ENCODE measurements at places on chromosomes 2 and 18.

- no peak for DNase-seq
Observed at GRCh38 chr2:26989156-26989555, 18.7 kb downstream of the MAPRE3 start.

DNA sequence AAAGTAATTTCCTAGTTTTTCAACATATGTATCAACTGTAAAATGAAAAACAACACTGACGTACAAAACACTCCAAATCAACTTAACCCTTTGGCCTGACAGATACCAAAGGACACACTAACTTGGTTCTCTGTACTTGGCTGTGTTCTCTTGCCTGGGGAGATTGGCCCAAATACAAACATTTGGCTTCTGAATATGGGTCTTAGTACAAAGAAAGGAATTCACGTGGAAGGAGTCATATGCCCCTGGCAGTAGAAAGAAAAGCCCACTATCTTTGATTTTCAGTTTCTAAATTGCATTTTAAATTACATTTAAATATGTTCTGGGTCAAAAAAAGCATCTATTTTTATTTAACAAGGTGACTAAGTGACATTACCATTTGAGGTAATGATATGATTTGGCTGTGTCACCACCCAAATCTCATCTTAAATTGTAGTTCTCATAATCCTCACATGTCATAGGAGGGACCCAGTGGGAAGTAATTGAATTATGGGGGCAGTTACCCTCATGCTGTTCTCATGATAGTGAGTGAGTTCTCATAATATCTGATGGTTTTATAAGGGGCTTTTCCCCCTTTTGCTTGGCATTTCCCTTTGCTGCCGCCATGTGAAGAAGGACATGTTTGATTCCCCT is 153.6 kb upstream of the CCDC195 start:
- no peak for DNase-seq

GRCh38 chr2:3389193-3389592 is 9.7 kb downstream of the TRAPPC12 start:
- DNase-seq, result no peak

GRCh38 chr2:45755585-45756335 is 104.3 kb downstream of the PRKCE start:
- no peak for DNase-seq

- no peak for DNase-seq
Observed at GRCh38 chr2:210544007-210544590, 12.3 kb upstream of the CPS1 start.

DNA sequence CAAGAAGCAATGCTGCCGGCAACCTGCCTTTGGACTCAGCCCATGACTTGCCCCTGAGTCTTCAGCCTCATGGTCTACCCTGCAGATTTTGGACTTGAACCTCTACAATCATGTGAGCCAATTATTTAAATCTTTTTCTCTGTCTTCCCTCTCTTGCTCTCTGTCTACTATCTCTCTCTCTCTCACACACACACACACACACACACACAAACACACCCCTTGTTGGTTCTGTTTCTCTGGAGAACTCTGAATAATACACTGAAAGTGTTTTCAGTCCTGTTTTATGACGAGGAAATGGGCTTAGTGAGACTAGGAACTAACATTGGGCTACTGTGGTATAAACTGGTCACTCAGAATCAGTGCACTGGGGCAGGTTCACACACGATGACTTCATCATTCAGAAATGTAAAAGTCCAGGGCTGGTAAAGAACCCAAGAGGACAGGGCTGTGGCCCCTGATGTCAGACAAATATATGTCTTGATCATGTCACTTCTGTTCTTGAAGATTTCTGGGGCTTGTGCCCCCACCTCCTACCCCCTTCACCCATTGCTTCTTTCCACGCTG is 266.1 kb upstream of the SIX2 start:
- no peak for DNase-seq

GRCh38 chr2:169119123-169119760 is 49.9 kb downstream of the DHRS9 start:
- DNase-seq, result no peak

DNA sequence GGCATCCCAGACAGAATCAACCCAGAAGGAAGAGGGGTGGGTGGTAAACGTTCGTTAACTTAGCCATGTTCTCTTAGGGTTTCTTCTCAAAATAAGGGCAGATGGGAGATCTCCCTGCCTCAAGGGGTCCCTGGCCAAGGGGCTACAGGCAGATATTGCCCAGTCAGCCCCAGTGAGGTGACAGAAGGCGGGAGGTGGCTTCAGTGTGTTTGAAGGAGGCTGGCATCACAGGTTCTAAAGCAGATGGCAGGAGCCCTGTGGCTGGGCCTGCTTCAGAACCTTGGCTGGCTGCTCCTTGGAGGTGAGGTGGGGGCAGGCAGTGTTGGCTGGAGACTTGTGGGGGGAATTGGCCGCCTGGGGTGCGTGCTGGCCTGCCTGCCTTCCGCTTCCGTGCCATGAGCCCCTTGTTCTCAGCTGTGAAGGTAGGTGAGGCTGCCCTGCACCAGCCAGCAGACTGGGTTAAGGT is 23.5 kb downstream of the HPCAL1 start:
- DNase-seq, result no peak

DNA sequence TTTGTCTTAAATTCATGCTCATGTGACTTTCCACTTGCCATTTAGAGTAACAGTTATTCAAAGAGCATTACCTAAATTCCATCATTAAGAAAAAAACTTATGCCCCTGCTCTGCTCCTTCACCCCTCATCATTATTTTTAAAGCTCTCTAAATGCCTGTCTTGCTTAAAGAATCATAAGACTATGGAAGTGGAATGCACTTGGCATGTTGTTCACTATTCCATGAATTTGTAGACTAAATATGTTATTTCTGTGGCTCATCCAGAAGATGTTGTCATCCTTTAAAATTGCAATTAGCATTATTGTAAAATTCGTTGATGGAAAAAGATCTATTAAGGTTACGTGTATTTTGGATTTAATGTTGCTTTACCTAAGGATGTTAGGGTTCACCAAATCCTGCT is 61.8 kb downstream of the FMNL2 start:
- no peak for DNase-seq

GRCh38 chr2:176002688-176003210 is 682 bp upstream of the LNPK start:
- DNase-seq, result no peak

GRCh38 chr18:58196881-58197872 is 153.2 kb downstream of the NEDD4L start:
- no peak for DNase-seq

GRCh38 chr18:55786651-55787272 is 198.8 kb upstream of the TCF4 start:
- no peak for DNase-seq

DNA sequence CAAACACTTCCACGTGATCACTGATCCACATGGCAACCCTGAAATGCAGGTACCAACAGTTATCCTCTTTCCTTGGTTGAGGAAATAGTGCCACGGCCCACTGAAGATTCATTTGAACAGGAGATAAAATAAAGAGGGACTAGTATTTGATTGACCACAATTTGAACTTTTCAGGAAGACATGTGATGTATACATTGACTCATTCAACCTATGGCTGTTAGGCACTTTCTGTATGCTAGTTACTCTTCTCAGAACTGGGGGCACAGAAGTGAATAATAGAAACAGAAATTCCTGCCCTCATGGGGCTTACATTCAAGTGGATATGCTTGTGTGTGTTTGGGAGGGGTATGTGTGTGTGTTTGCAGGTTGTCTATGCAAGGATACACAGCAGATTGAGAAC is 199.6 kb downstream of the PRKCE start:
- no peak for DNase-seq

- DNase-seq, result no peak
Observed at GRCh38 chr2:152198499-152198898, 22.9 kb upstream of the STAM2 start.

DNA sequence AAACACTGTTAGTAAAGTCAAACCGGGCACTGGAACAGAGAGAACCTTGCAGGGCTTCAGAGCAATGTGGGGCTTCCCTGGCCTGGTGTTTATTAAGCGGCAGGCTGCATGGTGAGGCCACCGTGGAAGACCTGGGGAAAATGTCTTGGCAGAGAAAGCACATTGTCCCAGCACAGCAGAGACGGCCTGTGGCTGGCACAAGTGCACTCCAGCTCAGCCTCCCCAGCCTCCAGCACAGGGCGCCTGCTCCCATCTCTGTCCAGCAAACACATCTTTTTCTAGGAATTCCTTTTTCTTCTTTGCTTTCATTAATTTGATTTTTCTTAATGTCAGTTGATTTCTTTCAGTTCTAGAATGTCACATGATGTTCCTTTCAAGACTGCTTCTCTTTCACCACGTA is 138.2 kb upstream of the NFATC1 start:
- DNase-seq, result no peak

DNA sequence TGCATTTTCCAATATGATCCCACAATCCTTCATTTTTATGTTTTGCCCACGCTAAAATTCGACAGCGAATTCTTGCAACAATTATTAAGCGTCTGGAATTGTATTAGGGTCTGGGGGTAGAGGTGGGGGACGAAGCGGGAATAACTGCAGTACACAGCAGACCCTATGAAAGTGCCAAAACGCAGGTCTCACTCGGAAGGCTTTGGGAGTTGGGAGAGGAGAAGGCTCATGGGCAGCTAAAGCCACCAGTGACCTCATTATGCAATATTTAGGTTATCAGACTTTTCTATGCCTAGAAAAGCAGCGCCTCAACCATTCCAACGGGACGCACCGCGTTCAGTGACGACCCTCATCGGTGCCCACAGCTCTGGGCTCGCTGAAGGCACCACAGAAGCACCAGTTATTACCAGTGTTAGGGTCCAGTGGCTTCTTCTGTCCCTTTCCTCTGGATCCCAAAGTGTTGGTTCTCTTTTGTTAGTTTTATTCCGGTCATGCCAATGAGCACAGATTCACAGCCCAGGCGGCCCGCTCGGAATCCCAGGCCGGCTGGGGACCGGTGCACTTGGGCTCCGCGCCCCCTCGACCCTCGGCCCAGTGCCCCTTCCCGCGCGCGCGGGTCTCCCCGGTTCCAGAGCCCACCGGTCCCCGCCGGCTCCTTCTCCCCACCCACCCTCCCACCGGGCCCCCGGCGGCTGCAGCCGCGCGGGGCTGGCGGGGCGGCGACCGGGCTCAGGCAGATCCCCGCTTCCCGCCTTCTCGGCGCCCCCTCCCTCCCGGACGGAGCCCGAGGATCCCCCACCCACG is 737 bp upstream of the MAPK4 start:
- DNase-seq, result no peak

GRCh38 chr2:99490623-99491461 is 1.0 kb upstream of the REV1 start:
- DNase-seq, result no peak

DNA sequence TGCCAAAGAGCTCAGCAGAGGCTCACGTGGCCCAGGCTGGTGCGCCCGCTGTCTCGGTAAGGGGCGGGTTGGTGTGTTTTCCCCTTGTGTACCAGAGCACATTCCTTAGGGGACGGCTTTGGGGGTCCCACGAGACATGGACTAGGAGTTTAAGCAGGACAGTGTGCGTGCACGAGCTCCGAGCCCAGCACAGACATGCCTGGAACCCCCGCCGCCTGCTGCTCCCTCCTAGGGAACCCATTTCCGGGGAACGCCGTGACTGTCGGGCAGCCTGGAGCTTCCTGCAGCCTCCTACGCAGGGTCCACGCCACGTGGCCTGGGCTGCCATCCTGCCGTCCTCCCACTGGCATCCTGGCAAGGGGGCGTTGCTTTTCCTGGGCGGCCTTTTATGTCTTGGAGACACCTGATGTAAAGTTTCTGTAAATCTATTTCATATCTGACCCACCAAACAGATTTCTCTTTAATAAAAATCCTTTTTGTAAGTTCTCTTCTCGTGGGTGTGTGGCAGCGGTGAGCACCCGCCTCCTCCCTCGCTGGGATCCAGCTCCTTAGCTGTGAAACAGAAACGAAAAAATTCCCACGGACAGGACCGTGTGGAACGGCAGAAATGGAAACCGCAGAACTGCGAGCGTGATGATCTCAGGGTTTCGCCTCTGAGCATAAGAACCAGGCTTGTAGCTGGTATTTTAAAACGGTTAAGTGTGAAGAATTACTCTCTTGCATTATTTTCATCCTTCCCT is 43.5 kb upstream of the KCNG2 start:
- DNase-seq, result no peak

GRCh38 chr2:23007631-23008235 is 377.2 kb upstream of the KLHL29 start:
- no peak for DNase-seq

DNA sequence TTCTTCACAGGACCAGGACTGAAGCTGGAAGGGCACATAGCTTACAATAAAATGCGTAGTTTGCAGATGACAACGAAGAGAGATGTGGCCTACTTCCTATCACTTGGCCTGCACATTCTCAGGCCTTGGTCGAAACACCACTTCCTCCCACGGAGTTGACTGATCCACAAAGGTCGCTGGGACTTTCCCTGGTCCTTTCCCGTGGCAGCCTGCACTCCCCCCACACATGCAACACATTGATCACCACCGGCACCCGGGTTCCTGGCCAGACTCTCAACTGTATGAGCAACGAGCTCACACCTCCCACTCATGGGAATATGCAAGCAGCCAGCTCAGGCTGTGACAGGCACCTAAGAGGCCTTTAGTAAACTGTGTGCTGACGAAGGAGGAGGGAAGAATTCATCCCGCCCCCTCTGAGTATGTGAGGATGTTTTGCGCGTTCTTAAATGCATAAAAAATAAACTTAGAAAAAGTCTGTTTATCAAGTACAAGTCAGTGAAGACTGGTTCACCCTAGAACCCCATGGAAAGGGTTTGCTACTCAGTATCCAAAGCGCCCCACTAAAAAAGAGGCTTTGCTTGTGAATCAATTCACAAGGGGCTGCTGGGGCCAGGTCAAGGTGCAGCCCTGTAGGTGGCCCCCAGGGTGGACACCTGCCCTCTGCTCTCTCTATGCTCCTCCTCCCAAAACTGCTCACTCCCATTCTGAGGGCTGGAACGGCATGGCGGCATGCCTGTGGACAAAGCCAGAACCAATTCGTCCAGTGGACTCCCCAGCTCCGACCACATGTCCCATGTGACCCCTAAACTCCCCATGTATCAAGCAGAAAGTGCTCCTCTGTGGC is 154.3 kb downstream of the EIPR1 start:
- no peak for DNase-seq

GRCh38 chr2:174835797-174836255 is 71.6 kb upstream of the CHRNA1 start:
- no peak for DNase-seq

DNA sequence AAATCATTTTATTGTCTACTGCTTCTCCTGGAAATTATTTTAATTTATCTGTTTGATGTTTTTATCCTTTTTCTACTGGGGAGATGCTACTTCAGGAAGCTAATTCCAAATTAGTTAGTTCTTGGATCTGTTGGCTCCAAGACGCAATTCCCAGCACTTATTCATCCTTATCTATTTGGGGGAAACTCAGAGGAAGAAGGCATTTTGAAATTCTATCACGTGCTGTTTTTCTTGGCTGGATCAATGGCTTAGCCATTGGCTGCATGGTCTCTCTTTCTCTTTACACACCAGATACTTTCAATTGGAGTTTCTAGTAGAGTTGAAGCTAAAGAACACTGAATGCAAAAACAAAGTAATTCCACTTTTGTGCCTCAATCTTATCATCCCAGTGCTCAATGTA is 98.3 kb downstream of the RAPGEF4 start:
- DNase-seq, result no peak

GRCh38 chr2:1716441-1716840 is 27.9 kb downstream of the PXDN start:
- no peak for DNase-seq

Measured in NCI-H1930 (cell line).